ENCODE measurements at places on chromosomes 2 and 18.
A peak's percentile ranks its signal among the peaks of the same experiment; 100 is the strongest.

DNA sequence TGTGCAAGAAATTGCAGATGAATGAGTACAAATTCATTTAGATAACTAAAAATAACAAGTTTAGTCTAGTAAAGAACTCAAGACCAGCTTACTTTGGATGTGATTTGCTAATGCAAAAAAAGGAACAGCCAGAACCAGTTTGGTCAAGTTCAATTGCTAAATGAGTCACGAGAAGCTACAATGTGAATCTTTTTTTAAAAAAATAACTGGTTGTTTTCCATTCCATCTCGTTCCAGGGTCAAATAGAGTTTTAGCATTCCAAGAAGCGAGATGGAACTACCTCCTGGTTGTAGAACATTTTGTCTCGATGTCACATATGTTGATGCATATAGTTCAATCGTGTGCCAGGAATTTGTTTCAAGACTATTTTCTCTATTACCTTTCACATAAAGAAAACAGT, 65.0 kb upstream of the IKZF2 start:
- DNase-seq, result no peak

- no peak for DNase-seq
Observed at GRCh38 chr2:60246583-60246982, 306.9 kb downstream of the BCL11A start.

- DNase-seq, result no peak
Observed at GRCh38 chr18:725646-726045, 13.2 kb upstream of the ENOSF1 start.

GRCh38 chr2:211671977-211672376, 866.6 kb downstream of the ERBB4 start:
- DNase-seq, result no peak

- DNase-seq, result peak; percentile 33
Observed at GRCh38 chr2:101111917-101112771, 39.0 kb downstream of the TBC1D8 start.
